Activated CD8-positive, alpha-beta memory T cell treated with anti-CD3 and anti-CD28 coated beads, Interleukin-2, amount 10 ng/mL, durations not matched to agents 7 days and 5 days (primary cell): ENCODE measurements at places on chromosomes 4 and X. TPM values are rescaled to one million over a fixed set of nuclear protein-coding genes. Genes with fewer than 3 reads are reported as not detected.

P2RY10 gene
- 105 TPM for total RNA-seq

XAGE1A gene
- not detected for total RNA-seq

MAGEA9 gene
- total RNA-seq, result not detected

- no peaks in the 10 kb centered on the region for H3K27me3 ChIP-seq
- no peak for DNase-seq
- no peak overlapping the region for H3K27ac ChIP-seq
- no peak overlapping the region for H3K4me3 ChIP-seq
- H3K4me1 ChIP-seq, result no peaks in the 10 kb centered on the region
- H3K36me3 ChIP-seq, result no peaks in the 10 kb centered on the region
Measured at GRCh38 chr4:103915224-103915869, 195.6 kb upstream of the TACR3 start.

GRCh38 chr4:26842911-26843310 is 17.7 kb upstream of the STIM2 start:
- no peak overlapping the region for H3K4me3 ChIP-seq
- peaks cover 2% of the 10 kb centered on the region for H3K36me3 ChIP-seq
- DNase-seq, result no peak
- no peaks in the 10 kb centered on the region for H3K4me1 ChIP-seq
- H3K27me3 ChIP-seq, result no peaks in the 10 kb centered on the region

GRCh38 chr4:98468709-98469108 is 189.7 kb downstream of the TSPAN5 start:
- H3K4me3 ChIP-seq, result no peak overlapping the region
- no peak overlapping the region for H3K27ac ChIP-seq
- DNase-seq, result no peak
- H3K27me3 ChIP-seq, result peaks cover 3% of the 10 kb centered on the region

GRCh38 chrX:47613082-47613481 is 6.6 kb downstream of the SYN1 start:
- H3K36me3 ChIP-seq, result no peaks in the 10 kb centered on the region
- no peak overlapping the region for H3K4me3 ChIP-seq
- H3K27ac ChIP-seq, result no peak overlapping the region
- DNase-seq, result no peak
- peaks cover 8% of the 10 kb centered on the region for H3K27me3 ChIP-seq

DNA sequence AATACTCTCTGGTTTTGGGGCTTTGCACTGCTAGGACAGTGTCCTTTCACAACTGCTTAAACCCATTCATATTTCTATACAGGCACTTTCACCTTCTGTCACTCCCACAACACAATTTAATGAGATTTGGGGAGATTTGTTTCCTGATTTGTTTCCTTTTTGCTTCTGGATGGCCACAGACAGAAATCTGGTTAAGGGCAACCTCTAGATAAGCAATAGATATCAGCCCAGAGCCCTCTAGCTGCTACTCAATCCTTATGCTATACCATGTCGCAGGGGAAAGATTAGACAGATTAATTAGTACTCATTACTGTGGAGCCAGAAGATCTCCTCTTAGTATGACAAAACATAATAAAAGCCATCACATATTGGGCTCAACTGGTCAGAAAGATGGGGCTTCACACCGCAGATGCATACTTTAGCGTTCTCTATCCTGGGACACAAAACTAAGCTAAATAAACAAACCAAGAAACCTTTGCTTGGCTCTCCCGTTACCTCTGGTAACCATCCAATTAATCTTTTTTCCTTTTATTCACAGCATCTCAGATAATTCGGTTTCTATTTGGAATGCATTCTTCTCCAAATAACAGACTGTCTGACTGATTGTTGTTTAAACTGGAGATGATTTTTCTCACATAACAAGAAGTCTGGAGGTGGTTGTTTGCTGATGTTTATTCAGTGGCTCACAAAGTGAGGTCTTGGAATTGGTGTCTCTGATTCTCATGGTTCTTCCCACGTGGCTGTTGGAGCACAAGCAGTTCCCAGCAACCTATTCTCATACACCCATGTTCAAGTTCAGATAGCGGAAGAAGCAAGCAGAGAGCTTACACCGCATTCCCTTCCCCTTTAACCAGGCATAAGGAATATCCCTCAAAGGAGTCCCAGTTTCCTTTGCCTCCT is 41.0 kb upstream of the ZNF330 start:
- peaks cover 26% of the 10 kb centered on the region for H3K27me3 ChIP-seq
- no peaks in the 10 kb centered on the region for H3K4me1 ChIP-seq
- DNase-seq, result no peak
- no peak overlapping the region for H3K27ac ChIP-seq
- no peak overlapping the region for H3K4me3 ChIP-seq

DNA sequence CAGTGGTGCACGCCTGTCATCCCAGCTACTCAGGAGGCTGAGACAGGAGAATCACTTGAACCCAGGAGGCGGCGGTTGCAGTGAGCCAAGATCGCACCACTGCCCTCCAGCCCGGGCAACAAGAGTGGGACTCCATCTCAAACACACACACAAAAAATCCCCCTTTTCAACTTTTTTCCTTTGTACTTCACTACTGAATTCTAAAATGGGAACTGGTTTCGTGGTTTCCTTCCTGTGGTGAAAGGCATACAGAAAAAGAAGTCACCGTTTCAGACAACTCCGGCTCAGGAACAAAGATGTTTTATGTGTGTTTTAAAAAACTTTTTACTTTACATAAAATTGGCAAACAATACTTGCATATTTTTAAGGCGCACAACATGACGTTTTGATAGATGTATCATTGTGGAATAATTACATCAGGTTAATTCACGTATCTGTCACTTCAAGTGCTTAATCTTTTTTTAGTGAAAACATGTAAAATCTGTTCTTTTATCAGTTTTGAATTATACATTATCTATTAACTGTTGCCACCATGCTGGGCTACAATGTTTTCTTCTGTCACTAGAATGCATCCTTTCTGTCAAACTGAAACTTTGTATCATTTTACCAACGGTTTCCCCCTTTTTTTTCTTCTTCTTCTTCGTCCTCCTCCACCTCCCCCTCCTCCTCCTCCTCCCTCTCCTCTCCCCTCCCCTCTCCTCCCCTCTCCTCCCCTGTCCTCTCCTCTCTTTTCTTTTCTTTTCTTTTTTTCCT is 186.0 kb downstream of the CRLF2 start:
- peaks cover 4% of the 10 kb centered on the region for H3K36me3 ChIP-seq
- DNase-seq, result no peak
- peaks cover 14% of the 10 kb centered on the region for H3K4me1 ChIP-seq
- H3K4me3 ChIP-seq, result no peak overlapping the region
- no peaks in the 10 kb centered on the region for H3K27me3 ChIP-seq

DNA sequence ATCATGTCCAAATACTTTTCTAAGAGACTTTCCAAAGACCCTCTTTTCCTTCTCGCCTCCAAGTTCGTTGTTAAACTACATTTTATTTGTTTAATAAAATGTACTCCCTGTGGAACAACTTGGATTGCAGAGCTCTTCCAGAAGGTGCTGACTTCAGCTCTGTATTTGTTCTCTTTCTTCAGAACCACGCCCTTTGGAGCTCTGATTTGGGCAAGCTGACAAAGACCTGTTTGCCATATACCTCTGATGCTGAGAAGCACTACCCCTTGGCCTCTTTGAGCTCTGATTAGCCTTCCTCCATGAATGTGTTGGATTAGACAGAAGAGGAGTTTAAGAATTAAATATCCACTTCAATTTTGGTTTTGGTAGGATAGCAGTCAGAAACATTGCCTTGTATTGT is 815.1 kb upstream of the POU3F4 start:
- H3K4me1 ChIP-seq, result no peaks in the 10 kb centered on the region
- no peak for DNase-seq
- no peaks in the 10 kb centered on the region for H3K27me3 ChIP-seq
- no peaks in the 10 kb centered on the region for H3K36me3 ChIP-seq
- H3K4me3 ChIP-seq, result no peak overlapping the region
- H3K27ac ChIP-seq, result no peak overlapping the region

DNA sequence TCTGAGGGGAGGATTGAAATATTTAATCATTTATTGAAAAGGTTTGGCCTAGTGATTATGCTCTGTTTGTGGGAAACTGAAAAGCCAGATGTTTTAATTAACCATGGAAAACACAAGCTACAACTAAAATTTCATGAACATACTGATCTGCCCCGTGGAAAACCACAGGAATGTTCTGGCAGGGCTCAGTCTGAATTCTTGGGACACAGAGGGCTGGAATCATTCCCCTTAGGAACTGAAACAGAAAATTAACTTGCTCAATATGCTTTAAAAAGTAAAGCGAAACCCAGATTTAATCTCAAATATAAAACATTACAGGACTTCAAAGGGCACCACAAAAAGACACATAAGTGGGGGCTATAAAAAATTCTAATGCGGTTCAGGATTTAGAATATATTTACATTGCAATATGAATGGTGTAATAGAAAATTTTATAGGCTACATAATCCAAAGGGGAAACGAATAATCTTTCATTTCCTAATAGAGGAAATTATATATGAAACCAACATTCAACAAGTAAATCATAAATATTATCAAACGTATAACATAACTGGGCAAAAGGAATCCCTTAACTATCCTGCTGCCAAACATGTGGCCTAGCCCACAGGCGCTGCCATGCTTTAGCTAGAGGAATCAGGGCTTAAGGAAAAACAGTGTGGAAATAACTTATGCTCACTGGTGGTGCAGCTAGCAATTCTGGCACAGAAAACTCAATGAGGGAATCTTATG is 70.9 kb downstream of the APBB2 start:
- DNase-seq, result no peak
- no peak overlapping the region for H3K27ac ChIP-seq
- no peaks in the 10 kb centered on the region for H3K4me1 ChIP-seq
- H3K27me3 ChIP-seq, result peaks cover 4% of the 10 kb centered on the region
- no peaks in the 10 kb centered on the region for H3K36me3 ChIP-seq

TKTL2 gene
- not detected for total RNA-seq

DNA sequence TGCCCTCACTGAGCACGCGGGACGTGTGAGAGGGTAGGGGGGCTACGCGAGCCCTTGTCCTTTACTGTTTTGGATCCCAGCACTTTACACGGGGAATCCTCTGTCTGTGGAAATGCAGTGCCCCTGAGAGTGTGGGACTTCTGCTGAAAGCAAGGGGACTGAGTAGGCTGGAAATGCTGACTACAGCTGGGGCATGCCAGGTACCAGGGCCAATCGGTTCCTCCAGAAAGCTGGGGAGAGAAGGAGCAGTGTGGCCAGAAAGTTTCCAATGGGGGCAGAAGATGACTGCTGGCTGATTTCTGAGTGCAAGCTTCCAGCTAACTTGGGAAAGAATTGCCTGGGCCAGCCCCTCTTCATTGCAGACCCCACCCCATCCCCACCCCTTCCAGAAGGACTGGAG is 1.5 kb downstream of the NHSL2 start:
- peaks cover 59% of the 10 kb centered on the region for H3K27me3 ChIP-seq
- no peaks in the 10 kb centered on the region for H3K4me1 ChIP-seq
- no peak overlapping the region for H3K27ac ChIP-seq
- no peak overlapping the region for H3K4me3 ChIP-seq

TSPAN6 gene
- not detected for total RNA-seq

- H3K27ac ChIP-seq, result no peak overlapping the region
- H3K27me3 ChIP-seq, result peaks cover 11% of the 10 kb centered on the region
- H3K4me1 ChIP-seq, result no peaks in the 10 kb centered on the region
- H3K4me3 ChIP-seq, result no peak overlapping the region
- no peak for DNase-seq
Measured at GRCh38 chr4:123843137-123843536, 446.5 kb downstream of the SPRY1 start.

- no peak overlapping the region for H3K27ac ChIP-seq
- peaks cover 10% of the 10 kb centered on the region for H3K4me1 ChIP-seq
- H3K36me3 ChIP-seq, result peaks cover 13% of the 10 kb centered on the region
- no peak for DNase-seq
Measured at GRCh38 chr4:110106931-110107296, 91.5 kb downstream of the ELOVL6 start.

DNA sequence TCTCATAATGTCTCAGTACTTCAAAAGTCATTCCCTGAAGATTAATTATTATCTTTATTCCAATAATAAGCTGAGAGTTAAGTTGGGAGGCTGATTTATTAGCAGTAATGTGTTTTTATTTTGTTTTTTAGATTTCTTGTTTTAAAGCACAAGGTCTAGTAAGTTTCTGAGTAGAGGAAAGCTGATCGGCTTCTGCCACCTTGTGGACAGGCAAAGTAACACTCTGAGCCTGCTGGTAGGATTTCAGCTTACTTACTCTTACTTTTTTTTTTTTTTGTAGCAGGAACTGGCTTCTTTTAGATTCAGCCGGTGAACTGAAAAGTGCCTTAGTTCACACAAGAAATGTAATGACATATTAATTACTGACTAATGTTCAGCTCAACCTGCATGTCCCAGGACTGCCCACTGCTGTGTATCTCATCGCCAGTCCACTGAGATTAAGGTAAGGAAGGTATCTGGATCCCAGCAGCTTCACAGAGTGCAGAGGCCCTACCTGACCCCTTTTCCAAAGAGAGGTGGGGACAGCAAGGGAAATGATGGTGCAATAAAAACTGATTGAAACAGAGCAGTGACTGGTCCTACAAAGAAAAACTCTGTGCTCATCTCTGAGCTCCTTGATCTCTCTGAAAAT is 126.5 kb downstream of the ADGRA3 start:
- H3K4me3 ChIP-seq, result no peak overlapping the region
- no peak for DNase-seq
- no peaks in the 10 kb centered on the region for H3K4me1 ChIP-seq
- H3K36me3 ChIP-seq, result no peaks in the 10 kb centered on the region
- H3K27me3 ChIP-seq, result no peaks in the 10 kb centered on the region

GRCh38 chrX:120429776-120430540 is 39.1 kb downstream of the LAMP2 start:
- no peak overlapping the region for H3K4me3 ChIP-seq
- H3K27ac ChIP-seq, result no peak overlapping the region
- no peak for DNase-seq
- H3K36me3 ChIP-seq, result peaks cover 8% of the 10 kb centered on the region

DNA sequence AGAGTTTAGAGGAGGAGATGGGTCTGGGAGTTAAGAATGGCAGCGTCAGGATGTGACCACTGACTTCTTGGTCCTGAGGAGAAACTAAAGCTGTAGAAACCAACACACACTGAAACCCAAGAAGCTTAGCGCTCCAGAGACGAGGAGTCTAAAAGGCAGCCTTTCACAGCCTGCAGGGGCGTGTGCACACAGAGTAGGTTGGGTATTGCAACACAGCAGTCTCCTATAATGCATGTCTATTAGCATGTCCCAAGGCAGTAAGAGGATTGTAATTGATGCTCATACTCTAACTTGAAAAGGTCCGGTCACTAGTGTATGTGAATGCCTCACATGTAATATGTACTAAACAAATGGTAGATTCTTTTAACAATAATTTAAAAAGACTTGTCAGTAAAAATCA is 57.4 kb downstream of the PTTG2 start:
- DNase-seq, result no peak
- no peaks in the 10 kb centered on the region for H3K27me3 ChIP-seq
- H3K36me3 ChIP-seq, result peaks cover 27% of the 10 kb centered on the region
- H3K4me3 ChIP-seq, result no peak overlapping the region
- H3K27ac ChIP-seq, result no peak overlapping the region
- no peaks in the 10 kb centered on the region for H3K4me1 ChIP-seq

ADAMTS3 gene
- total RNA-seq, result not detected
